ENCODE measurements at places on chromosomes 13 and 19.

- peak; percentile 87 for DNase-seq
These were observed 922 bp downstream of the PLEKHG2 start for GRCh38 chr19:39413272-39413910.

- no peak for DNase-seq
These were observed 258.2 kb downstream of the TDRD3 start for GRCh38 chr13:60655256-60655655.

GRCh38 chr13:60331249-60332012 is 65.6 kb upstream of the TDRD3 start:
- no peak for DNase-seq

GRCh38 chr13:98528663-98529064 is 48.2 kb downstream of the STK24 start:
- DNase-seq, result no peak

DNA sequence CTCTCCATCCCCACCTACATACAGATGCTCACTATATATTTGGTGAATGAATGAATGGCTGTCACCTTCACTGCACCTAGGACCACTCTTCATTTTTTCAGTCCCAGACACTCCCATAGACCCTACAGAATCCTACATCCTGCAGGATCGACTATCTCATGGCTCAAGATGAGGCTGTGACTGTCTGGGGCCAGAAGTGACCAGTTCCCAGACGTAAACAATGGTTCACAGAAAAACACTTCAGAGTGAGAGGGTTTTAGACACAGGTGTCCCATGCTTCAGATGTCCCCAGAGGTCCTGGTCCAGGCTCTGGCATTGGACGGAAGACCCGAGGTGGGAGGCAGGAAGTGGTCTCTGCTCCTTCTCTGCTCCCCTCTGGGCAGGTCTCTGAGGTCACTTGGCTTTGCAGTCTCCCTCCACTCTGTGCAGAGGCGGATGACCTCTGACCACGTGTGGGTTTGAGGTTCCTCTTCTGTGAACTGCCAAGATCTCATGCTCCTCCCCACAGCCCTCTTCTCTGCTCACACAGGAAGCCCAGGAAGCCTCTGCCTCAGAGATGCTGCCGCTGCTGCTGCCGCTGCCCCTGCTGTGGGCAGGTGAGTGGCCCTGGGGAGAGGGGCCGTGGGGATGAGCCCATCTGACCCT is 24.9 kb downstream of the SIGLEC7 start:
- no peak for DNase-seq

DNA sequence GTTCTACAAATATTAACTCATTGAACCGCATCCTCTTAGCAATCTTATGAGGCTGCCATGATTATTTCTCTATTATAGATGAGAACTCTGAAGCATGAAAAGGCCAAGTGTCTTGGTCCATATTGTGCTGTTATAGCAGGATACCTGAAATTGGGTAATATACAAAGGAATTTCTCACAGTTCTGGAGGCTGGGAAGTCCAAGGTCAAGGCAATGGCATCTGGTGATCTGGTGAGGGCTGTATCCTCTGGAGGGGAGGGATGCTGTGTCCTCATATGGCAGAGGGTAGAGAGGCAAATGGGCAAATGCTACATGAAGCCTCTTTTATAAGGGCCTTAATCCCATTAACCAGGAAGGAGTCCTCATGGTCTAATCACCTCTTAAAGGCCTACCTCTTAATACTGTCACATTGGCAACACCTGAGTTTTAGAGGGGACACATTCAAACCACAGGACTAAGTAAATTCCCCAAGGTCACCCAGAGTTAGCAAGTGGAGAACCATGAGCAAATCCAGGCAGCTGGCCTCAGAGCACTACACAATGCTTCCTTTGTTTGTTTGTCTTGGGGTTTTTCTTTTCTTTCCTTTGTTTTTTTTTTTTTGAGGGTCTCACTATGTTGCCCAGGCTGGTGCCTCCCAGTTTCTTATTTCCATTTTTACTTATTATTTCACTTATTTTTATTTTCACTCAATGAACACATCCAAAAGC is 55.9 kb upstream of the LATS2 start:
- DNase-seq, result no peak

- peak; percentile 47 for DNase-seq
These were observed 2700.2 kb downstream of the PCDH9 start for GRCh38 chr13:64529874-64530485.

GRCh38 chr19:47266401-47266941 is 8.2 kb upstream of the INAFM1 start:
- no peak for DNase-seq

DNA sequence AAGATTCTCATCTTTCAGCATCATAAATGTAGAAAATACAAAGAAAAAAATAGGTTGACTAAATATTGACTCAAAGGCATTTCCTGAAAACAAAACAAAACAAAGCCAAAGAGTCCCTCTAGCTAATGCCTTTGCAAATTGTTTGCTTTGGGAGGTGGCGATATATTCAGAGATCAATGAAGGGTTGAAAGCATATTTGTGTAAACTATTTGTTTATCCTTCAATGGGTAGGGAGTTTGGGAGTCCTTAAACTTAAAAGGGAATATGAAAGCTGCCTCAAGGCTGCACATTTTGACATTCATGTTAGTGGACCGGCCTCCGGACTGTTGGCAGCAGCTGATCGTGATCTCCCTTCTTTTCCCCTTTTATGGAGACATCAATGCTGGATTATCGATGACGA is 257.5 kb downstream of the ITGBL1 start:
- no peak for DNase-seq

DNA sequence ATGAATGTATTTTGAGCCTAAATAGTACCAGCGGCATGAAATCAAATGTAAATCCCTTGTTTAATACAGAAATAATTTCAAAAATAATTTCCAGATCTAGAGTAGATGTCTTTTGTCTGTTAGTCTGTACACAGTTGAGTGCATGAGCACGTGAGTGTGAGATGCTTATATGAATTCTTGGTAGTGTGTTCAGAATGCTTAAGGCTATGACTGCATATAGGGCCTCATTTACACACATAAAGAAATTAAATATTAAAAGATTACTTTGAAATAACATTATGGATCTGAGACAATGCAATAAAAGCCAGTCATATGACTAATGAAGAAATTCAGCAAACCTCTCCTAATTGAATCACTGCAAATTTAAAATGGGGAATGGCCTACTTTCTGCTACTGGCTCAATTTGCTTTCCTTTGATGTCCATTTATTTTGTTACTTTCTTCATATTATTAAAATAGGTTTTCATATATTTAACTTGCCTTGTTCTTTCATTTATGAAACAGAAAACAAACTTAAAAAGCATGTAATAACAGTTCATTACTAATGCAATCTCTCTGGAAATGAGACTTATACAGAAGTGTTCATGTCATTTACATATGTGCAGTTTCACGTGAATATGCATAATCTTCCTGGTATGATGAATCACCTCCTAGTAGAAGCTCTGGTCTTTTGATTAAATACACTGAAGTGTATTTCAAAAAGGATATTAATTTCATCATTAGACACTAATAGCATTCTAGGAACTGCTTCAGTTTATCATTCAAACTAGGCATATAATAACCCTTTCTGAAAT is 4.5 kb downstream of the AMER2 start:
- no peak for DNase-seq
